ENCODE measurements at places on chromosomes 4 and X.

DNA sequence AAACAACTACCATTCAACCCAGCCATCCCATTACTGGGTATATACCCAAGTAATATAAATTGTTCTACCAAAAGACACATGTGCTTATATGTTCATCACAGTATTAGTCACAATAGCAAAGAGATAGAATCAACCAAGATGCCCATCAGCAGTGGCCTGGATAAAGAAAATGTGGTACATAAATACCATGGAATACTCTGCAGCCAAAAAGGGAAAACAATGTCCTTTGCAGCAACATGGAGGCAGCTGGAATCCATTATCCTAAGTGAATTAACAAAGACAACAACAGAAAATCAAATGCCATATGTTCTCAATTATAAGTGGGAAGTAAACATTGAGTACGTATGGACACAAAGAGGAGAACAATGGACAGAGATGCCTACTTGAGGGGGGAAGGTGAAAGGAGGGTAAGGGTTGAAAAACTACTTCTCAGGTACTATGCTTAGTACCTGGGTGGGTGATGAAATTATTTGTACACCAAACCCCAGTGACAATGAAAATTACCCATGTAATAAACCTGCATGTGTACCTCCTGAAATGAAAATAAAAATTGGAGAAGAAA, 632.1 kb upstream of the AADAT start:
- no peak for DNase-seq

GRCh38 chr4:38987491-38987890, 44.7 kb downstream of the TMEM156 start:
- no peak for DNase-seq

DNA sequence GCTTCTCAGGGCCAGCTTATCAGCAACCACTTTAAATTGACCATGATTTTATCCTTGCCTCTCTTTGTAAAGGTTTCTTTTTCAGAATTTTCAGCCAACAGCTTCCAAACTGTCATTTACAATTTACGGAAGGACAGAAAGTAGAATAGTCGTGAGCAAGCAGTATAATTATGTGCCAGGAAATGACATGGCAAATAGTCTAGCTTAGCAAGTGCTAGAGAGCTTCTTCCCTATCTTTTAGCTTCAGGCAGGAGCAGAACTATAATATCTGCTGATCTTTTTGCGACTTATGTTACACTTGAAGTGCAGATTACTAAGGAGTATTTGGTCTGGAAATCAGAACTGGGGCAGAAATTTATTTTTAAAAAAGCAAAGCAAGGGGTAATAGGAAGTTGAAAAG, 123.0 kb upstream of the AP1S2 start:
- no peak for DNase-seq

- DNase-seq: no peak
Observed at GRCh38 chr4:45477311-45477733, 646.5 kb downstream of the GABRG1 start.

DNA sequence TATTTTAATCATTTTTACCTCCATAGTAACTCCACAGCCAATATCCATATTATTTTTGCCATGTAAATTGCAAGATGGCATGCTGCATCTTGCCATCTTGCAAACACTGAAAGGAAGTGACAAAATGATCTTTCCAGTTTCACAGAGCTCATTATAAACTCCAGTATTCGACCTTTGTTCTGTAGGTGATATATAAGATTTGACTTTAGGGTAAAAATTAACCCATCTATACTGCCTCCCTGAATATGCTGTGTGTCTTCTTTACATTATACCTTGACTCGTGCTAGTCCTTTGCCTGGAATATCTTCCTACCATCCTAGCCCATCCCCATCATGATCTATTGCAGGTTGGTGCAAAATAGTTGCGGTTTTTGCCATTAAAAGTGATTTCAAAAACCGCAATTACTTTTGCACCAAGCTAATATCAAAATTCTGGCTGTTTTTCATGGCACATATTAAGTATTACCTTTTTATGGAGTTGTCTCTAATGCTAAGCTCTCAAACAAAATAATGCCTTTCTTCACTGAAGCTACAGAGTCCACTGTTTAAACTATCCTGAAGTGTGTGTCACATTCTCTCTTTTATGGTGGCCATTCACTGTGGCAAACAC, 161.1 kb downstream of the PCDH19 start:
- DNase-seq: no peak

GRCh38 chrX:28205126-28205525, 223.9 kb upstream of the DCAF8L1 start:
- no peak for DNase-seq

- no peak for DNase-seq
Observed at GRCh38 chr4:133151691-133152329, 2.7 kb downstream of the PCDH10 start.

DNA sequence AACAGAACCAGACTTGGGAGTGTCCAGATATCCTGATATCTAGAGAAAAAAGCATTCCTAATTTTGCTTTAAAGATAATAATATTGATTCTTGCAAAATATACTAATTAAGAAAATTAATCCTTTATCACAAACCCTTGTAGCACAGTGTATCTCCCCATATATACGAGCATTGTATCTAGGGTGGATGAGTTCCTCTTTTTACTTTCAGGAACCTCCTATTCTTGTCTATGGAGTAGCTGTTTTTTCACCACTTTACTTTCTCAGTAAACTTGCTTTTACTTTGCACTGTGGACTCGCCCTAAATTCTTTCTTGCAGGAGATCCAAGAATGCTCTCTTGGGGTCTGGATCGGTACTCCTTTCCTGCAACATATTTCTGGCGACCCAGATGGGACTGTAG, 103.9 kb downstream of the GLUD2 start:
- no peak for DNase-seq

DNA sequence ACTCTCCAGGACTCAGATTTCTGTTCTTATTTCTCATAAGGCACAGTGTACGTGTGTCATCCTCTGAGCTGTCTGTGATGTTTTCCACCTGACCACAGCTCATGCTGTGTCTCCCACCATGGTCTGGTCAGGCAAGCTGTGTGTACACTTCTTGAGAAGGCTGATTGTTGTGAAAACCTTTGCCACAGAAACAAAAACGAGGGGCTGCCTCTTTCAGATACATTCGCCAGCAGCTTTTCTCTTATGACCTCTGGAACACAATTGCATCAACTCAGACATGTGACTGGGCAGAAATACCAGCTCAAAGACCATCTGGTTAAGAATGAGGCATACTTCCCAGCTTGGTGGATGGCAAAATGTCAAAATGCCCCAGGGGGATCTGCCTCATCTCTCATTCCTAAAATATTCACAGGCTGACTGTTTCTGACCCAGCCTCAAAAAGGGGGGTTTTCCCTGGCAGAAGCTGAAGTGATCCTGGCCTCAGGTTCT, 46.1 kb downstream of the PGRMC2 start:
- DNase-seq: peak; percentile 99
